NCI-H187 treated with DMSO at 0.1 percent for 48 hours (cell line): ENCODE measurements at places on chromosomes 16 and 17.

DNA sequence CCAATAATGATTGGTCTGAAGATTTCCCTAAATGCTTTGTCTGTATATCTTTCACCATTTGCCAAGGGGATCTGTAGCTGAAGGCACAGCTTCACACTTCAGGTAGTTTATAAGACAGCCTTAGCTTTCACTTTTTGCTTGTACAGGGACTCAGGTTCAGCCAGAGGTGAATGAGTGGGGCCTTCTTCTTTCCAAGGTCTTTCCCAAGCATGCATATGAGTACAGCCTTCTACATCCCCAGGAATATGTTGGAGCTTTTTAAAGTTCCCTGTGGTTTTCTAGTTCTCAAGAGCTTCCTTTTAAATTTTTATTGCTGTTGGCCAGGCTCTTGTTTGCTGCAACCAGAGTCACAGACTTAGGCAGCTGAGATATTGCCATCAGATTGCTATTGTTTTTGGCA lies 17.9 kb upstream of the SPDYE4 start:
- DNase-seq, result no peak

DNA sequence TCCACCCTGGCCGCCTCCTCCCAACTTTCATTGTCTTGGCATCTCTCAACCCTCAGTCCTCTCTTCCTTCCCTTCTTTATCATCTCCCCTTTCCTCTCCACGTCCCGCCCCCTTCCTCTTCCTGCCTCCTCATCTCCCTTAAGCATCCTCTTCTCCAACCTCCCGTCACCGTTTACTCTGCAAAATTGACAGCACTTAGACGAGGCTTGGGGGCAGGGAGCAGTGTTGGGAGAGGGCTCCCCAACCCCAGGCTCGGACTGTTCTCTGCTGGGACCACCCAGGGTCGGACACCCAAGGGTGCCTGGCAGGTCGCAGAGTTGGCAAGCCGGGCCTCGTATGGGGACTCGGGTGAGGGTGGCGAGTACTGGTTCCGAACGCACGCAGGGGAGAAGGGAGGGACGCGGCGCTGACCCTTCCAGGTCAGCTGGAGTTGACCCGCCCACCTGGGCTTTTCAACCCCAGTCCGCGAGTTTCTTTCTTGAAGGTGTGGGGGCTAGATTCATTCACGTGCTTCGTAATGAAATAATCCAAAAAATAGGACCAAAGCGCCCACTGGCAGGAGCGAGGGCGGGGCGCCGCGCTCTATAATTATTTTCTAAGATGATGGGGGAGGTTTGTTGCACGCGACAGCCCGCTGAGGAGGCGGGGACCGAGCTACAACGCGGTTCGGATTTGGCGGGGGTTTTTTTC lies 775 bp upstream of the PAGR1 start:
- DNase-seq, result no peak

DNA sequence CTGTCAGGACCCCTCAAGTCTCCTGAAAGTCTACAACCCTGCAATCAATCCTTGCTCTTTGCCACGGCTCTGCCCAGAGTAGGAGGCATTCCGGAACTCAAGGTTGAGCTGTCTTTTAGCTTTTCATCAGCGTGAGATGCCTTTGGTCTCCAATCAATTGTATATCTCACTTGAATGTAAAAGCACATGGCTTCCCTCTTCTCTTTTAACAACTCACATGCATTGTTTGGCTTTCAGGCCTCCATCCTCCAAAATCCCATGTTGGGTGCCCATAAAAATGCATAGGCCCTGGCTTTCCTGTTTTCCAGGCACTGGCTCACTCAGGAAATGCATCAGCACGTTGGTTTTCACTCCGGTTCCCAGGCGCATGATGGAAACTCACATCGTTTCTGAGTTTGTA lies 64.0 kb upstream of the FOXF1 start:
- DNase-seq, result no peak

DNA sequence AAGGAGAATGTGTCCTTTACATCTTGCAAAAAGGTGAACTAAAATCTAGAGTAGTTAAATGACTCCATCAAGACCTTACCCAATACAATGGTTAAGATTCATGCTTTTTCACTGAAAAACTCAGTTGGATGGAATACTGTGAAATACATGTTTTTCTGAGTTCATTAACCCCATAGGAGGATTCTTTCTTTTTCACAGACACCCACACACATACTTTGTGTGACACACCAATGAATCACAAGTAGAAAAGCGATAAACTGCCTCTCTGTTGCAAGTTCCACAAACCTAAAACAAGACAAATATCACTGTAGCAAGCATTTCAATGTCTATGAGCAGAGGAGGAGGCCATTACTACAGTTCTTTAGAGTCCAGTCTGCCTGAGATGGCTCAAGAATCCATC lies 258.8 kb upstream of the CDH5 start:
- no peak for DNase-seq

GRCh38 chr16:4098501-4098900 lies 17.7 kb downstream of the ADCY9 start:
- DNase-seq, result no peak

GRCh38 chr16:54191163-54191562 lies 95.4 kb downstream of the IRX3 start:
- DNase-seq, result no peak

DNA sequence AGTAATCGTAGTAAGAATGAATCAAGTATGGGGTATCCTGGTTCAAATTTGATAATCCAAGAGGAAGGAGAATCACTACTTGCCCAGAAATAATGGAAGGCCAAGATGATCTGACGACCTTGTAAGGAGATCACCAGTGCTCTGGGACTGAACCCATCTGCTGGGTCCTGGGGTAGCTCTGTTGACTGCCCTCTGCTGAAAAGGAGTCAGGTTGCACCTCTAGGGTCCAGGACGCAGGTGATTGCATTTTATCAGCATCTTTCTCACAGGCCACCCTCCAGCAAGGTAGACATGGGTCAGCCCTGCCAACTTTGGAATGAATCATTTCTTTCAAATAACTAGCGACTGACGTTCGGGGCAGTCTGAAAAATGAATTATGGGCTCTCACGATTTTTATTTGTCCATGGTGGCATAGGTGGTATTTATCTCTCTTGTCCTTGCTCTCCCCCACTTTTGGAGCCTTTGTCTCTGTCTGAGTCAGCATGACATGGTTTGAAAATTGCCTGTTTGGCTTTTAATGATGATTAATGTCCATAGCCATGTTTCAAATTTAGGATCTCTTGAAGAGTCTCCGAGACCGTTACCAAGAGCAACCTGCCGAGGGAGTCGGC lies 163.7 kb downstream of the MSI2 start:
- DNase-seq, result no peak

DNA sequence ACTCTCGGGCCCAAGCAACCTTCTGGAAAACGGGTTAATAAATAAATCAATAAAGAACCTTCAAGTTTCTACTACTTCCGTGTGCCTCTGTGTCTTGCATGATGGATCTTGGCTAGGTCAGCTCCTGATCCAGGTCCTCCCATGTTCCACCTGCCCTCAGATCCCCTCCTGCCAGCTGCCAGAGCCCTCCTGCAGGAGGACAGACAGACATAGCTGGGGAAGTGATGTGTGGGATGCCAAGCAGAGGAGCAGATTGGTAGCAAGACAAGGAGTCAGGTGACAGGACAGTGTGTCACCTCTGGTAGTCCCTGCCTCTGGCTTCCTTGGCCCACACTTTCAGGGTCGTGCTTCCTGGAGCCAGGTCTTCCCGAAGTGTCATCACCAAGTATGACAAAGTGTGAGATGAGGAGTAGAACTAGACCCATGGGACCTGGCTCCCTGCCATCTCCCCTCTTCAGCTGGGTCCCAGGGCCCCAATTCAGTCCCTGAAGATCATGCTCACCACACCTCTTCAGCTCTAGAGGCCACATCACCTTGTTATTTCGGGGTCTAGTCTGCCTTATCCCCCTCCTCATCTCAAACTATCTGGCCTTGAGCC lies 1.0 kb upstream of the EPN3 start:
- DNase-seq, result no peak

DNA sequence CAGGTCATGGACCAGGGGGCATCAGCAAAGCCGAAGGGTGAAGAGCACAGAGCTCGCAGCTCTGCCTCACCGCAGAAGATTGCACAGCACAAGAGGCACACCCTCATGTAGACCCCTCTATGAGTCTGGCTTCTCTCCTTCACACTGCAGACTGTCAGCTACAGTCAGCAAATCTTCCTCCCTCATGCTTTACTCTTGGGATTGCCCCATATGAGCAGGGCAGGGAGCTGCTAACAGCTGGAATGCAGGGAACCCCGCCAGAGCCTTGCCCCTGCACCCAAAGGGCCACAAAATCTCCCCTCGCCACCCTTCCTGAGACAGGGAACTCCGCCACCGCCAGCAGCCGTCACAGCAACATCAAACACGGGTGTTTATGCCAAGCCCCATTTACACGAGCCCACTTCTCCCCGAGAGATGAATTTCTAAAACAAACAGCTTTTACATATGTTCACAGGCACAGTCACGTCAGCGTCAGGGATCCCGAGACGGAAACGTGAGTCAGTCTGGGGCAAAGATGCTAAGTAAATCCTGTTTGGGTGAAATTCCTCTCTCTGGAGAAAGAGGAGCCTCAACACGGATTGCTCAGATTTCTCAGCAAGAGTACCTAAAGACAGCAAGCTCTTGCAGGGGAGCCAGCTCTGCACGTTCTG lies 121.9 kb downstream of the CDYL2 start:
- no peak for DNase-seq

GRCh38 chr17:52207796-52208195 lies 49.3 kb upstream of the CA10 start:
- DNase-seq, result no peak

DNA sequence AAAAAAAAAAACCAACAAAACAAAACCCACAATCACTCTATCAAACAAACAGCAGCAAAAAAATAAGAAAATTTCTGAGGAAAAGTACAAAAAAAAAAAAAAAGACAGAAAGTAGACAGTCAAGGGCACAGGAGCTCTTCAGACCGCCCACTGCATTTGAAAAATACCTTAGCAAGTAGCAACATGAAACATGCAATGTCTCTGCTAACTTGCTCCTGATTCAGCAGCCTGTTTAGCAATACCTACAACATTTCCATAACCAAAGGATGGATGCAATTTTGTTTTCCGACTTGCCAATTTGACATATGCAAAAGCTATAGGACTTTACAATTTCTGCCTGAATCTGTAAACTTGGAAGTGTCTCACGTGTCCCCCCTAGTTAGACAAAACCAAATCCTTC lies 57.4 kb downstream of the SYNRG start:
- DNase-seq, result no peak

DNA sequence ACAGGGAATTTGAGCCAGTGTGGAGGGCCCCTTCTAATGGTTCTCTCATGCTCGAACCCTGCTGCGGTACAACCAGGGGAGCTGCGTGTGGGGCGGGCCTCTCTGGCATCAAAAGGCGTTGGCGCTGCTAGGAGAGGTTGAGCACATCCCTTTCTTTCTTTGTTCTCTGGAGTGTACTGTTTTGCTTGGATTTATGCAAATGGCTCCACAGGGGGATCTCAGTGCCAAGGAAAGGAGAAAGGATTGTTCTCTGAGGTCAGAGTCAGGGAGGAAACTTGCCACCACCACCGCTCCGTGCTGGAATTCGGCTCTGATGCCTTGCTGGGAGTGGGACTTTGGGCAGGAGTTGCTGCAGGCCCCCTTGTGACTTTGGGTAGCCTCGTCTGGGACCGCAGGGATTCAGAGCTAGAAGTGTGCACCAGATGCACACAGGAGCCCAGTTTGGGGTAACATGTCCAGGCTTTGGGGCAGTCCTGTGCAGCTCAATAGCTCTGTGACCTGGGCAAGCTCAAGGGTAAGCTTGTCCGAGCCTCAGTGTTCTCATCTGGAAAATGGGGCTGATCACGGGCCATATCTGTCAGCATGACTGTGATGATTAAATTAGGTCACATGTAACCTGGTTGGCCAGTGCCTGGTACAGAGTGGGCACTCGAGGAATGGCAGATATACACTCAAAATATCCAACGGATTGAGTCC lies 353.0 kb upstream of the EEF2KMT start:
- no peak for DNase-seq

GRCh38 chr16:19842426-19843157 lies 42.1 kb downstream of the GPRC5B start:
- no peak for DNase-seq

- no peak for DNase-seq
Observed at GRCh38 chr17:44628243-44629188, 27.8 kb upstream of the MEIOC start.

- no peak for DNase-seq
Observed at GRCh38 chr17:81664051-81664470, 2.3 kb downstream of the OXLD1 start.

DNA sequence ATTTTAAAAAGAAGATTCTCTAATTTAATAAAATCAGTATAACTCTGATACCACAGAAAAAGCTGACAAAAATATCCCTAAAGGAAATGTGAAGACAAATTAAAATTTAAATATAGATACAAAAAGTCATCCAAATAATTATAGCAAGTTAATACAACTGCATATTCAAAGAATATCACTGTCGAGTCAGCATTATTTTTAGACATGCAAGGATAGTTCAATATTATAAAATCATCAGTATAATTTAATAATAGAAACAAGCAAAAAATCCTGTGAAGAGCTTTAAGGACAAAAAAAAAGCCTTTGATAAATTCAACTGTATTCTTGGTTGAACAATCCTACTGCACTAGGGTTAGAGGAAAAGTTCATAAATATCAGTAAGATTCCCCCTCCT lies 21.0 kb upstream of the CDYL2 start:
- no peak for DNase-seq

DNA sequence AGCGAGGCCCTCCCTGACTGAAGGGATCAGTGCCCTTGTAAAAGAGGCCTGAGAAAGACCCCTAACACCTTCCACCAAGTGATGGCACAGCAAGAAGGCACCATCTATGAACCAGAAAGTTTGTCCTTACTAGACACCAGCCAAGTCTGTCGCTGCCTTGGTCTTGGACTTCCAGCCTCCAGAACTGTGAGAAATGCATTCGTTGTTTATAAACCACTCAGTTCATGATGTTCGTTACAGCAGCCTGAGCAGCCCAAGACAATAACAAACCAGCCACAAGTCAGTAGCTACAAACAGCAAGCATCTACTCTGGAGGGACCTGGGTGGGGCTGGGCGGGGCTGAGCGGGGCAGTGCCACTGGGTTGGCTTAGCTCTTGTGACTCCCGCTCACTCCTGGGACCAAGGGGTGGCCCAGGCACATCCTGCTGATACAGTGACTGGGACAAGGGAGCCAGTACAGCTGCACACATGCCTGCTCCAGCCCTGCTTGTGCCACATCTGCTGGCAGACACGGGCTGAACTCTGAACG lies 234.9 kb downstream of the IRF8 start:
- no peak for DNase-seq

- DNase-seq, result no peak
Observed at GRCh38 chr17:64778240-64779097, 116.4 kb upstream of the SMURF2 start.

DNA sequence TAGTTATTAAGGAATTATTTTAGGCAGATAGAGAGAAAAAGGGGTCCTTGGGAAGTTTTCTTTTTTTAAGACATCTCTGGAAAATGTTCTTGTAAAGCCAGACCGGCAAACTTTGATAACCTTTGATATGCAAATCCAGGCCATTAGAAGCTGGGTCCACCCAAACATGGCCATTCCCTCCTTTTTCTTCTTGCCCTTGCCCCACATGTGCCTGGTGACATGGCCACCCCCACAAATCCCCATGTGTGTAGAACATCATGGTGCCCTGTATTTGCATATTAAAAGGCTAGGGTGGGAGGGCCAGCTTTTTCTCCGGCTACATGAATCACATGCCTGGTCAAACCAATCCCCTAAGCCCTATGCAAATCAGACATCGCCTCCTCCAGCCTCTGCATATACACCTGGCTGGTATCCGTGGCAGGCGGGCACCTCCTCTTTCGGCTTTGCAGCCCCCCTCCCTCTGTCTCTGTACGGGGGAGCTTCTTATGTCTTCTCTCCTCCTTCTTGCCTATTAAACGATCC lies 43.9 kb upstream of the LYRM9 start:
- DNase-seq, result no peak

GRCh38 chr17:65518256-65518655 lies 43.2 kb downstream of the AXIN2 start:
- no peak for DNase-seq
